ENCODE measurements at places on chromosomes 12 and 14. TPM values are rescaled to one million over a fixed set of nuclear protein-coding genes. Genes with fewer than 3 reads are reported as not detected.

Gene MYF5
- total RNA-seq = not detected

Gene VWF
- total RNA-seq = 17.5 TPM

Gene KLRC2
- total RNA-seq = 0.31 TPM

Gene ABCD2
- 18.8 TPM for total RNA-seq

Gene HOXC12
- not detected for total RNA-seq

Gene OTOGL
- total RNA-seq = 0.31 TPM

Gene SNAPC1
- total RNA-seq = 4.4 TPM

Gene TXNRD1
- total RNA-seq = 89.2 TPM

Gene PPP1R36
- not detected for total RNA-seq

Gene CYP46A1
- total RNA-seq = 5.3 TPM

Gene CFAP54
- 13.8 TPM for total RNA-seq

Gene GLI1
- 0.63 TPM for total RNA-seq

Gene MYF6
- total RNA-seq = not detected

Gene MGP
- 1.6 TPM for total RNA-seq

Gene FAM222A
- total RNA-seq = 5.9 TPM

Gene NXPH4
- total RNA-seq = 1.6 TPM

Gene IGFBP6
- 3.8 TPM for total RNA-seq

Gene SDR9C7
- 0.31 TPM for total RNA-seq

Gene UBC
- total RNA-seq = 1,542 TPM

Gene GALNT4
- 4.1 TPM for total RNA-seq

Gene TCL1B
- not detected for total RNA-seq
